ENCODE measurements at places on chromosomes 7 and 10. TPM values are rescaled to one million over a fixed set of nuclear protein-coding genes. Genes with fewer than 3 reads are reported as not detected.
A peak's percentile ranks its signal among the peaks of the same experiment; 100 is the strongest.

GRCh38 chr10:119498889-119499676 lies 43.4 kb downstream of the RGS10 start:
- DNase-seq: no peak

DNA sequence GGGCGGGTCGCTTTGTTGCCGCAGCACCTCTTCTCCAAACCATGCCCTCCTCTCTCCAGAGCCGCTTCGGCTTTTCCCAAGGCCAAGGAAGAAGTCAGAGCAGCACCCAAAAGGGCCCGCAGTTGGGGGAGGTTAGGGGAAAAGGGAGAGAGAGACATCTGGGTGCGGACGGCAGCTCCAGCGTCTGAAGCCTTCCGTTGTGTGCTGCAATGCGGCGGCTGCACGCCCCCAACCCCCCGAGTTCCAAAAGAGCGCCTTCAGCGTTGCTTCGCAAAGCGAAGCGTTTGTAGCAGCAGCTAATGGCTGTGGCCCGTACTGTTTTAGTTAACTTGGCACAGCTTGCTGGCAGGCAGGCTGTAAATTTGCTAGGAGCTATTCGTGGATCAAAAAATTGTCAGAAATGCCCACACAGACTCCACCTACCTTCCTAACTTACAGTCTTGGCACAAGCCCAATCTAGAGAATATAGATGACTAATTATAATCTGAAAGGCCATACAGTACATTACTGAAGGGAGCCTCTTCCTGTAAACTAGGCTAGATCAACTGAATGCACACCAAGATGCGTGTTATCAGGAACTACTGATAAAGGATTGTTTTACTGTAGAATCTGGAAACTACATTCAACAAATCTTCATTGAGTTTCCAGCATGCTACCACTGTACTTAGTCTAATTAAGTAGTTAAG lies 1.1 kb upstream of the KBTBD2 start:
- no peak for DNase-seq

GRCh38 chr7:149409895-149410294 lies 51.0 kb downstream of the ZNF777 start:
- DNase-seq: peak; percentile 9

GRCh38 chr7:7996568-7996967 lies 28.0 kb downstream of the GLCCI1 start:
- no peak for DNase-seq

GRCh38 chr7:89334797-89335196 lies 539.3 kb upstream of the TEX47 start:
- DNase-seq: no peak

DNA sequence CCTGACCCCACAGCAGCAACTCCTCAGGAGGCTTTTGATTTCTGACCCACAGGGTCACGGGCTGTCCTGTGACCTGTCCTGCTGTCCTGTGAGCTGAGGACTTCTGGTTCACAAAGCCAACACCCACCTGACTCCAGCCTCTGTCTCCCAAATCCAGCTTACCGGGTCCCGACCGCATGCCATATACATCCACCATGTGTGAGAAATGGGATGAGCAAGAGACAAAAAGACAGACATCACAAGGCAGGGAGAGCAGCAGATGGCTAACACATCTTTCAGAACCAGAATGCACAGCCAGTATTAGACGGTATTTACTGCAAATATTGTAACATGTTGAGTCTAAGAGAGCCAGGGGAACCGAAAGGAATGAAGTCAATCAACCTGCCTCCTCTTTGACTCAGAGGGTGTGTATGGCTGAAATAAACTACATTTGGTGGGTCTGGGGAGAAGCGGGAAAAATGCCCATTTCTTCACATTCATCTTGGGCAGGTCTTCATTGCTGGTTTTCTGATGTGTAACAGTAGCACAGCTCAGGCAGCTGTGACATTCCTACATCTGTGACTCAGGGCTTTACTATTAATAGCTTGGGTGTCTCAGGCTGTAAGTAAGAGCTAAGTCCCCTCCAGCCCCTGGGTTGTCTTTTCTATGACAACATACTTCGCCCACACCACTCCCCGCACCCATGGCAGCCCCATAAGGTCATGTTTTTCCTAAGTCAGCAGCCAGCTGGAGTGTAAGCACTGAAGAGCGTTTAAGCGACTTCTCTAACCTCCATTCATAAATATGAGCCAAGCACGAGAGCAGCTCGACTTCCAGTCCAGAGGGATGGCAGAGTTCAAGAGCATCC lies 25.0 kb downstream of the ABLIM1 start:
- peak; percentile 11 for DNase-seq

- no peak for DNase-seq
These were observed 409.4 kb downstream of the GATA3 start for GRCh38 chr10:8463853-8464252.

DNA sequence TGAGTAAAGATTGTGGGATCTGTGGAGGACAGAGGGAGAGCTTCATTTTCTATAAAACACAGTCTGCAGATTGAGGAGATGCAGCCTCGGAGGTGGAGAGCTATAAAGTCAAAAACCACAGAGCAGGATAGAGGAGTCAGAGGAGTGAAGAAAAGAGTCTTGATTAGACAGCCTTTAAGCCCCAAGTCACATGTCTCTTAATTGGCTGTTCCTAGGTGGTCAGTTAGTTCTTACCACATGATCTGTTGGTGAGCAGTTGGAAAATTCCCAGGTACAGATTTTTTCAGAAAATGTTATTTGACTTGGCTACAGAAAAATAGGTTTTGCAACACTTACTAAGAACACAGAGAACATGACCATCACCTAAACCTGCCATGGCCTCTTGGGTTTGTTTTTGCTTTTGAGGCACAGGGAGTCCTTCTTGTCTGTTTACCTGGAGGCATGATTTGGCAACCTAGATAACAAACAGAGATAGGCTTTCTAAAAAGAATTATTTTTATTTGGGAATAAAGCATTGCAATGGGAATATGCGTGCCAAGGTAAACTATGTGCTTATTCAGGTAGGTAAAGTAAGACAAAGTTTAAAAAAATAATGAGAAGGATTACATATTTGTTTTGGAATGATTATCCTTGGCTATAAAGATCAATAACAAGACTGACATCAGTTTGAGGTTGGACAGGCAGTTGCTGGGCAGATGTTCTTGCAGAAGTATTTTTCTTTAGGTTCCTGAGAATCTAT lies 604 bp upstream of the CYP3A43 start:
- no peak for DNase-seq

- no peak for DNase-seq
These were observed 69.7 kb downstream of the ZNF365 start for GRCh38 chr10:62443866-62444265.

- DNase-seq: no peak
These were observed 417.1 kb upstream of the KLF6 start for GRCh38 chr10:4201866-4202825.

- no peak for DNase-seq
These were observed 221.7 kb downstream of the KLF6 start for GRCh38 chr10:3563298-3563697.

- DNase-seq: no peak
These were observed 6.5 kb upstream of the OIT3 start for GRCh38 chr10:72887043-72887442.

DNA sequence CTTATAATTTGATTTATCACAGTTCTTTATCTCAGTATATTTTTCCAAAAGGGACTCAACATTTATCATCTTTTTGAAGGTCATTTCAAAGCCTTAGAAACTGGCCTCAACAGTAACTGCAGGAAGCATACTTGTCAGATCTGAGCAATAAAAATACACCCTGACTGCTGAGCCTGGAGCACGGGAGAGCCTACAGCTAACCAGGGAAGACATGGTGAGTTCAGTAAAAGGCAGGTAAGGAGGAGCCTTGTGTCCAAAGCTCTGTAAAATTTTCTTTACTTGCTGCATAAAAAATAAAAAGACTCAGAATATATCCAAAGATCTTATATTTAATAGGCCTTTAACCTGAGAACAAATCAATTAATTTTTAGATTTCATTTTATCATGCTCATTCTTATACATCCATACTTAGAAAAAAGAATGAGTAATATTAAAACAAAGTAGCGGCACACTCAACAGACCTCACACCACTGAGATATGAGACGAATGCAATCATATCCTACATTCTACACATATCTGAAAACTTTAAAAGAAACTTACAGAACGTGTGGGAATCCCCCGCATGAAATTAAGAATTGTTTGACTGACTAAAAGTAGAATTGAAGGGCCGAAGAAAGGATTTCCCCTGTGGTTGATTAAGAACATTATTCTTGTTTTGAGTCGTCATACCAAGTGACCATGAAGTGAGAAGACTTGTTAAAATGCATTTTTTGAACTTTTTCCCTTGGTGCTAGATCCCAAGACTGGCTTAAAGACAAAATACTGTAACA lies 296.4 kb upstream of the MKLN1 start:
- DNase-seq: peak; percentile 64

- no peak for DNase-seq
These were observed 480.1 kb downstream of the INHBA start for GRCh38 chr7:41222746-41223145.

DNA sequence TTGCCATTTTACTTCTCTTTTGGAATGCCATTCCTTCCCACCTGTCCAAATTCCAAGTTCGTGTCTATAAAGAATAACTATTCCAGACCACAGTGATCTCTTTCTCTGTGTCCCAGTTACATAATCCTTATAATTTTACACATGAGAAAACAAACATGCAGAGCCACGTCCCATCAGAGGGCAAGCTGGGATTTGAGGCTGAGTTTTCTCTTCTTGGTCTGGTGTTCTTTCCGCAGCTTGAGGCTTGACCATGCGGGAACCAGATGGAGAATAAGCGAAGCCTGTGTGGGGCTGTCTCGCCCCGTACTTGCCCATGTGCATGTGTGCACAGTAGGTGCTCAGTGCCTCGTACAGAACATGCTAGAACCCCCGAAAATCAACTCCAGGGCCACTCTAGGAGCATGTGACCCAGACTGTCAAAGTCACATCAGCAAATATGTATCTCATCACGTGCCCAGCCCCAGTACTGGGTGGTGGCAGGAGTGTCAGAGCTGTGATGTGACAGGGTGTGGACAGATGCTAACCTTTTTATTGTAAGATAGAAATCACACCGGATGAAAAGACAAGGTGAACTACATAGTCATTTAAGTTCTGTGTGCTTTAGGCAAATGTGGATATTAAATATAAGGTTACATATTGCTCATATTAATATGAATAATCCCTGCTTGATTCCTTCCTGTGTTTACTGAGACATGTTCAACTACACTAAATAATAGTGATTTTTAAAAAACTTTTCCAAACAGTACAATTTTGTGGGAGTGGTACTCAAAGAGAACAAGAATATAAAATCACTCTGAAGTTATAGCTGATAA lies 3.2 kb downstream of the INSIG1 start:
- DNase-seq: no peak

DNA sequence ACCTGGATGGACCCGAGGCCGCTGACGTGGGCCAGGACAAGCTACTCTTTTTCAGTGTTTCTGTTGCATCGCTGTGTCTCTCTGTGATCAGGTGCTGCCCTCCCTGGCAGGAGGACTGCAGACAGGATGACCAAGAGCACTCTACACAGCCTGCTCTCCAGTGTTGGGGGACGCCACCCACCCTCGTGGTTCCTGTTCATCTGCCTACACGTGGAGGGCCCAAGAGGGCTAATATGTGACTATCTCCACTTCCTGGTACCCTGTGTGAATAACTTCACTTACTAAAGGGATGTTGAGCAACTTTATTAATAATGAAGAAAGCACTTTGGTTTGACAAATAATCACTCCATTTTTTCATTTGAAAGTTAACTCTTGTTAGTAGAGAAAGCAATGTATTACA lies 101.3 kb downstream of the EGFR start:
- no peak for DNase-seq

DNA sequence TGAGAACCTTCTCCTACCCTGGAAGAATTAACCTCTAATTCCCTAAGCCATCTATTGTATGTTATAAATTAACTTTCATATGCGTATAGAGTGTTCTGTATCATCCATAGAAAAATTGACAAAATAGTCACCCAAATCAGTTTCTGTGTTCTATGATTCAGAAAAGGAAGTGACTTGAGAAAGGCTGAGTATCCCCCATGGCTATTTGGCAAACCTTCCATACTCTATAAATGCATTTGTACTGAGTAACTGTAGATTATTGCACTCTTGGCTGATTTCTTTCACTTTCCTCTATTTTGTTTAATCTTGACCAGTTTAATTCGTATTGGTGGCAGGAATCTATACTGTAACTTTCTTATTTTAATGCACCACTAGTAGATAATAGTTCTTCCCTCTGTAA lies 182.2 kb downstream of the HTR7 start:
- DNase-seq: no peak

DNA sequence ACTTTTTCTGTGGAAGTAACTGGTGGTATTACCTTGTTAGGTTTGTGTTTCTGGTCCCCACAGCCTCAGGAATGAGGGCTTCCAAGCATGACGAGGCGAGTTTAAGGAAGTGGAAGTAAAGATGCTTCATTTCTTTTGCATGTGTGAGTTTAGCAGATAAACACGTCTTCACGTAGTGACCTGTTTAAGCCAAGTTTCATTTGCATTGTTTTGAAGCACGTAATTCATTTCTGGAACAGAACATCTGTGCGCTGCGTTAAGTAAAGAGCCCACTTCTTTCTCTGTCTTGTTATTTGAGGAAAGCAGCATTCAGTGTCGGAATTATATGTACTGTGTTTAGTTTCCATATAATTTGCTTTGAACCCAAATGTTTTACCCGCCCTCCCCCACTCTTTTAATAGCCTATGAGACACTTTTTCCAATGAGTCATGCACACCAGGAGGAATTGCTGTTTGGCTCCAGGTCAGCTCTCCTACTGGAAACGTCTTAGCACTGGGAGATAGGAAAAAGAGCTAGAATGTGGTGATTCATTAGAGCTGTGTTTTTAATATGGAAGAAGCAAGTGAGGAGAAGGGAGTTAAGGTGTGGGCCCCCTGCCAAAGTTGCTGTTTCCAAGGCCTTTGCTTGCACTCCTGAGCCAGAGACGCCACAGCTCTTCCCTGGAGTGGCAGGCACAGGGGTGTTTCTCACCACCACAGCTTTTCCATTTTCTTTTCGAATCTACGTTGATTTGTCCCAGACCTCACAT lies 36.7 kb downstream of the BTBD16 start:
- peak; percentile 56 for DNase-seq

- DNase-seq: no peak
These were observed 1190.8 kb upstream of the AUTS2 start for GRCh38 chr7:68407460-68407859.

DNA sequence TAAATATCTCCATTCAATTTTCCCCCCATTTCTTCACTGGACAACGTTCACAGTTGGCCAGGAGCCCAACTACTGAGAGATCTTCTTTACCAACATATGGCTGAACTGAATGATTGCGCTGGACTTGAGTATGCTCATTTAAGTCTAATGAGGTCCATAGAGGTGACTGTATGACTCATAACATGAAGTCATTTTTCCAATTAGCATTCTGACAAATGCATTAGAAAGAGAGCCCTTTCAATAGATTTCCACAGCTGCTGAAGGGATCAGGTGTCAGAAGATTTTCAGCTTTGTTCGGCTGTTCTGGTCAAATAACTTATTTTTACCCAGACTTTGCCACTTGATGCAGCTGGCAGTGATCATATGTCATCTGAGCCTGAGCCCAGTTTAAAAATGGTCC lies 438.0 kb downstream of the ETV1 start:
- no peak for DNase-seq

- DNase-seq: no peak
These were observed 271.7 kb downstream of the ANKRD7 start for GRCh38 chr7:118496138-118496644.

Gene NDUFB2
- 151 TPM for polyA plus RNA-seq

Gene KCNMA1
- polyA plus RNA-seq: 0.82 TPM

Gene NET1
- polyA plus RNA-seq: 3.5 TPM

Gene TFPI2
- 0.17 TPM for polyA plus RNA-seq

Gene TDRD1
- 0.03 TPM for polyA plus RNA-seq

Gene CLEC5A
- 0.03 TPM for polyA plus RNA-seq

Gene UNCX
- polyA plus RNA-seq: not detected

Gene TRAPPC14
- 55.3 TPM for polyA plus RNA-seq

Gene CTAGE15
- polyA plus RNA-seq: not detected

Gene PRPS1L1
- not detected for polyA plus RNA-seq

Gene CLDN4
- polyA plus RNA-seq: 0.09 TPM

Gene CISD1
- polyA plus RNA-seq: 6.6 TPM

Gene ACHE
- 0.13 TPM for polyA plus RNA-seq

Gene NUTM2E
- 0.79 TPM for polyA plus RNA-seq

Measured in B cell (primary cell).